Motor neuron (in vitro differentiated cells): ENCODE measurements at places on chromosomes 5 and 9. TPM values are rescaled to one million over a fixed set of nuclear protein-coding genes. Genes with fewer than 3 reads are reported as not detected.

PRSS3 gene
- 8.4 and 10.4 TPM in 2 replicates for total RNA-seq

- ATAC-seq, result no peak
Measured at GRCh38 chr5:149996205-149996890, 4.1 kb downstream of the TIGD6 start.

FOXD4L6 gene
- 0.41 and 0.47 TPM in 2 replicates for total RNA-seq

GRCh38 chr9:133701981-133702797, 36.0 kb downstream of the SARDH start:
- peak; percentile 57 for ATAC-seq

DNA sequence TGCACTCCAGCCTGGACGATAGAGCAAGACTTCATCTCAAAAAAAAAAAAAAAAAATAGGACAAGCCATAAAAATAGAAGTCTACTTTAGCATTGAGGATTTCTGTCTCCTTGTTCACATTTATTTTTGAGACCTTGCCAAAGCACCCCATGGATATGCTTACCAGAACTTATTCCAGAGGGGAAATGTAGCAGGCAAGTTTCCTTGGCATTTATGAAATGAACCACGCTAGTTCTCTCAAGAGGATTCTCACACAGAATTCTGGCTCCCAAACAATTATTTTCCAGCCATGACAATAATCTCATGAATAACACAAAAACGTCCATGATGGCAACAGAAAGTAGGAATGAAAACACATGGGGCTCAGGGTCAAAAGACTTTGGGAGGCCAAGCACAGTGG, 23.4 kb upstream of the GPX8 start:
- no peak for ATAC-seq

DNA sequence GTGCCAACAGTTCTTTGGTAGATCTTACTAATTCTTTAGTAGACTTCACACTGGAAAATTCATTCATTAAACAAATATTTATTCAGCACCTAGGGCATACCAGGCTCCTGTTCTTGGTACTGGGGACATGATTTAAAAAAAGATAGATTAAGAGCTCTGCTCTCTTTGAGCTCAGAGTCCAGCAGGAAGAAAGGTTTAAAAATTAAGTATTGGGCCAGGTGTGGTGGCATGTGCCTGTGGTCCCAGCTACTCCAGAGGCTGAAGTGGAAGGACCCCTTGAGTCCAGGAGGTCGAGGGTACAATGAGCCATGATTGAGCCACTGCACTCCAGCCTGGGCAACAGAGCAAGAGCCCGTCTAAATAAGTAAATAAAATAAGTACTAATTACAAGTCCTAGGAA, 41.4 kb downstream of the ENC1 start:
- ATAC-seq, result no peak
